ENCODE measurements at places on chromosomes 16 and 17.

DNA sequence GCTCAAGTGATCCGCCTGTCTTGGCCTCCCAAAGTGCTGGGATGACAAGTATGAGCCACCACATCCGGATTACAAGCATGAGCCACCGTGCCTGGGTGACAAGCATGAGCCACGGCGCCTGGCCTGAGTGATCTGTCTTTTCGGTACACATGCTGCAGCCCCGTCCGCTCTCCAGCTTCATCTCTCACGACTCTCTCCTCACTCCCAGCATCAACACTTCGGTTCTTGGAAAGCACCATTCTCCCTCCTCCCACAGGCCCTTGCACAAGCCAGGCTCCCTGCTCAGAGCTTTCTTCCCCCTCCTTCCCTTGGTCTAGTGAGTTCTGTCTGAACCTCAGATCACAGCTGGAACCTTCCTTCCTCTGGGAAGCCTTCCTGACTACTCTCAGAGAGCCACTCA lies 6.5 kb upstream of the NCBP3 start:
- DNase-seq = no peak

GRCh38 chr17:55530064-55530463 lies 18.8 kb upstream of the SMIM36 start:
- no peak for DNase-seq

- no peak for DNase-seq
Measured at GRCh38 chr16:88761830-88762229, 23.2 kb downstream of the PIEZO1 start.

DNA sequence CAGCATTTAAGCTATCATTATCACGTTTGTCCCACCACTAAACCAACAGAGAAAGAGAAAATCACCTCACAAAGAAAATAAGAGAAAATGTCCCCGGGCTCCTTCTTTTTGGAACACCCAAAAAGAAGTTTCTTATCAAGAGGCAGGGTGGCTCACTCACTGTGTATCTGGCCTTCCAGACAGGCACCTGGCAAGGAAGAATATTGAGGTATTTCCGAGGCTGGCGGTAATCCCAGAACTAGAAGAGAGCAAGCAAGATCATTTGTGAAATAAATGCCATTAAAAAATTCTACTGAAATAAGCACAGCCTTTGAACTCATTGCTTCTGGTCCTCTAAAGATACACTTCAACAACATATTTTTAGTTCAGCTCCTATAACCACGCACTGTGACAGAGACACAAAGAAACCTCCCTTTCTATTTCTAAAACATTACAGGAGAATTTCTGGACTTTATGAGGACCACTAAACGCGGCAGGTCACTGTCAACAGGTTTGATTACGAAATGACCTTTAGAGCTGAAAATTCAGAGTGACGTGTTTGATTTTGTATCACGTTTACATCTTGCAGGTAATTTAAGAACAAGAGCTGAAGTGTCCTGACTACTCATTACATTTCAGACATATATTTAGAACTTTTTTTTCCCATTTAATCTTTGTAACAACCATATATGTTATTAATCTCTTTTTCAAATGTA lies 61.0 kb downstream of the WDR59 start:
- peak; percentile 46 for DNase-seq

- no peak for DNase-seq
Measured at GRCh38 chr17:80953471-80954315, 37.9 kb upstream of the CHMP6 start.

DNA sequence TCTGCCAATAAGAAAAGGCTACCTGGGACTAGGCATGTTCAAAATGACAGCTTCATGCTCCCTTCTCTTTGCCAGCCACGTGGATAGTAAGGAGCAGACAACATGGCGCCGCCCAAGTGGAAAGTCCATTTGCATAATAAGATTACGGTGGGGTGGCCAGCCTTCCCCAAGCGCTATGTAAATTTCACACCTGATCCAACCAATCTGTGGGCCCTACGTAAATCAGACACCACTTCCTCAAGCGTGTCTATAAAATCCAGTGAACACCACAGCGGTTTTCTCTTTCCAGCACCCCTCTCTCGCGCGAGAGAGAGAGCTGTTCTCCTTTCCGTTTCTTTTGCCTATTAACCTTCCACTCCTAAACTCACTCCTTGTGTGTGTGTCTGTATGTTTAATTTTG lies 140.3 kb upstream of the ERCC4 start:
- no peak for DNase-seq

GRCh38 chr17:13835151-13835550 lies 233.4 kb upstream of the HS3ST3A1 start:
- DNase-seq = peak; percentile 78

- no peak for DNase-seq
Measured at GRCh38 chr17:67110619-67111018, 66.3 kb downstream of the CACNG1 start.

DNA sequence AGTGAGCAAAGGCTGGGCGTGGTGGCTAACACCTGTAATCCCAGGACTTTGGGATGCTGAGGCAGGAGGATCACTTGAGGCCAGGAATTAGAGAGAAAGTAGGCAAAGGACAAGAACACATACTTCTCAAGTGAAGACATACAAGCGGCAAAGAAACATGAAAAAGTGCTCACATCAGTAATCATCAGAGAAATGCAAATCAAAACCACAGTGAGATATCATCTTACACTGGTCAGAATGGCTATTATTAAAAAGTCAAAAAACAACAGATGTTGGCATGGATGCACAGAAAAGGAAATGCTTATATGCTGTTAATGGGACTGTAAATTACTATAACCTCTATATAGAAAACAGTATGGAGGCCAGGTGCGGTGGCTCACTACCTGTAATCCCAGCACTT lies 12.2 kb upstream of the SLX4 start:
- DNase-seq = no peak

- peak; percentile 4 for DNase-seq
Measured at GRCh38 chr16:13306161-13306995, 405.0 kb downstream of the SHISA9 start.

DNA sequence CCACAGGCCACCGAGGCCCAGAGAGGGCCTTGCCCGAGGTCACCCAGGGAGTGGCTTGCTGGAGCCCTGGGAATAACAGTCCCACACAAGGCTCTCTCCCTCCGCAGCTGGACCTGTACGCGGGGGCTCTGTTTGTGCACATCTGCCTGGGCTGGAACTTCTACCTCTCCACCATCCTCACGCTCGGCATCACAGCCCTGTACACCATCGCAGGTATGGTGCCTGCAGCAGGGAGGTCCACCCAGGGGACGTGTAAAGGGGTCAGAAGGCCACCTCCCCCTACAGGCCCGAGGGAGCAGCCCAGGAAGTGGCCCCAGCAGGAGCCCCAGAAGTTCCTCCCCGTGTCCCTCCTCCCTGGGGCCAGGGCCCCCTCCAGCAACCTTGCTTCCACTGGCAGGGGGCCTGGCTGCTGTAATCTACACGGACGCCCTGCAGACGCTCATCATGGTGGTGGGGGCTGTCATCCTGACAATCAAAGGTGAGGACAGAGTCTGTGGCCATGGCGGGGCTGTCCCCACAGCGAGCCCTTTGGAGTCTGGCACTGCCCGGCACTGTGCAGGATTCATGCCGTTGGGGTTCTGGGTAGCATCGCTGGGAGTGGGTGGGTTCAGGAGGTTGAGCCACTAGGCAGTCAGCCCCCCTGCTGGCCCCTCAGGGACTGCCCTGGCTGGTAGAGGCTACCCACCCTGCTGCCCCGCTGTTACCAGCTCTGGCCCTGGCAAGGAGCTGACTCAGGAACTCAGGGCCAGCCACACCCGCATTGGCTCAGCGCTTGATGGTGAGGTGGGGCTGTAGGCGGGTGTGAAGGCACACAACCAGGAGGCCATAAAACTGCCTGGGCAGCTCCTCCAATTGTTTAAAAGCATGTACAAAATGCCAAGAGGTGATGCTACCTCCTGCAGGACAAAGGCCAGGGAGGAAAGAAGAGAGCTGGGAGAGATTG lies 17.3 kb downstream of the SLC5A10 start:
- DNase-seq = no peak

- peak; percentile 80 for DNase-seq
Measured at GRCh38 chr16:22641131-22641628, 130.5 kb downstream of the NPIPB5 start.

DNA sequence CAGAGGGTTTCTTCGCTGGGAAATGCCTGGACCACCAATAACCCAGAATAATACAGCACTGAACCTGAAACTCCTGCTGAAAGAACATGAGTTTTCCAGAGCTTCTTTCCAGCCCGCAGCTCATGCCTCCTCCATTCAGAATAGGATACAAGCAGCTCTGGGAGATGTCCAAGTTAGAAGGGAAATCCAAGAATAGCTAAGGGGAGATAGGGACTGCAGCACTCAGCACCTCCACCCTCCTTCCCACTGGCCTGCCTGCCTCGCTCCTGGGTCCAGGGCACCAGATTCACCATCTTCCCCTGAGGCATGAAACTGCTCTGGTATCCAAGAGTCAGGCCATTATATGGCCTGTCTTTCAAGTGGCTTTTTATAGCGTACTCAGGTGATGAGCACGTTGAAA lies 4.1 kb downstream of the KRT31 start:
- DNase-seq = no peak

DNA sequence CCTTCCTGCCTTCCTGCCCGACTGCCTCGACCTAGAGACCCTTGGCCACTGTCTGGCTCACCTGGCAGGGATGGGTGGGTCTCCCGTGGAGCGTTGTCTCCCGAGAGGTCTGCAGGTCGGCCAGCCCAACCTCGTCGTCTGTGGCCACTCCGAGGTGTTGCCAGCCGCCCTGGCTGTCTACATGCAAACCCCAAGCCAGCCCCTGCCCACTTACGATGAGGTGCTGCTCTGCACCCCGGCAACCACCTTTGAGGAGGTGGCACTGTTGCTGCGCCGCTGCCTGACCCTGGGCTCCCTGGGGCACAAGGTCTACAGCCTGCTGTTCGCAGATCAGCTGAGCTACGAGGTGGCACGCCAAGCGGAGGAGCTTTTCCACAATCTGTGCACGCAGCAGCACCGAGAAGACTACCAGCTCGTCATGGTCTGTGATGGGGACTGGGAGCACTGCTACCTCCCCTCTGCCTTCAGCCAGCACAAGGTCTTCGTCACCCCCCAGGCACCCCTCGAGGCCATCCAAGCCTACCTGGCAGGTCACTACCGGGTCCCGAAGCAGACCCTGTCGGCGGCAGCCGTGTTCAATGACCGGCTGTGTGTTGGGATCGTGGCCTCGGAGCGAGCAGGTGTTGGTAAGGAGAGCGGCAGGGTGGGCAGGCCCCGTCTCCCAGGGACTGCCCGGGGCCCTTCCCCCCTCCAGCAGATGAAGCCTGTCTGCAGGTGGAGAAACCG lies 75.1 kb upstream of the ENDOV start:
- no peak for DNase-seq

DNA sequence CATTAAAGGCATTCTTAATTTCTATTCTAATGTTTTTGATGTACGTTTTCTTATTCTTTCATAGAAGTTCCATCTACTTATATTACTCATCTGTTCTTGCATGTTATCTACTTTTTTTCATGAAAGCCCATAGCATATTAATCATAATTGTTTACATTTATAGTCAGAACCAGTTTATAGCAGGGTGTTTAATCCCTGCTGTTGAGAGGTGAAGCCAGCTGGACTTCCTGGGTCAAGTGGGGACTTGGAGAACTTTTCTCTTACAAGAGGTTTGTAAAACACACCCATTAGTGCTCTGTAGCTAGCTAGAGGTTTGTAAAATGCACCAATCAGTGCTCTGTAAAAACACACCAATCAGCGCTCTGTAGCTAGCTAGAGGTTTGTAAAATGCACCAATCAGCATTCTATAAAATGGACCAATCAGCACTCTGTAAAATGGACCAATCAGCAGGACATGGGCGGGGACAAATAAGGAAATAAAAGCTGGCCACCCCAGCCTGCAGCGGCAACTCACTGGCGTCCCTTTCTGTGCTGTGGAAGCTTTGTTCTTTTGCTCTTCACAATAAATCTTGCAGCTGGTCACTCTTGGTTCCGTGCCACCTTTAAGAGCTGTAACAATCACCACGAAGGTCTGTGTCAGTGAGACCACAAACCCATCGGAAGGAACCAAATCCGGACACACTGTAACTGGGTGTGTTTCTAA lies 120.6 kb downstream of the TANC2 start:
- DNase-seq = no peak

DNA sequence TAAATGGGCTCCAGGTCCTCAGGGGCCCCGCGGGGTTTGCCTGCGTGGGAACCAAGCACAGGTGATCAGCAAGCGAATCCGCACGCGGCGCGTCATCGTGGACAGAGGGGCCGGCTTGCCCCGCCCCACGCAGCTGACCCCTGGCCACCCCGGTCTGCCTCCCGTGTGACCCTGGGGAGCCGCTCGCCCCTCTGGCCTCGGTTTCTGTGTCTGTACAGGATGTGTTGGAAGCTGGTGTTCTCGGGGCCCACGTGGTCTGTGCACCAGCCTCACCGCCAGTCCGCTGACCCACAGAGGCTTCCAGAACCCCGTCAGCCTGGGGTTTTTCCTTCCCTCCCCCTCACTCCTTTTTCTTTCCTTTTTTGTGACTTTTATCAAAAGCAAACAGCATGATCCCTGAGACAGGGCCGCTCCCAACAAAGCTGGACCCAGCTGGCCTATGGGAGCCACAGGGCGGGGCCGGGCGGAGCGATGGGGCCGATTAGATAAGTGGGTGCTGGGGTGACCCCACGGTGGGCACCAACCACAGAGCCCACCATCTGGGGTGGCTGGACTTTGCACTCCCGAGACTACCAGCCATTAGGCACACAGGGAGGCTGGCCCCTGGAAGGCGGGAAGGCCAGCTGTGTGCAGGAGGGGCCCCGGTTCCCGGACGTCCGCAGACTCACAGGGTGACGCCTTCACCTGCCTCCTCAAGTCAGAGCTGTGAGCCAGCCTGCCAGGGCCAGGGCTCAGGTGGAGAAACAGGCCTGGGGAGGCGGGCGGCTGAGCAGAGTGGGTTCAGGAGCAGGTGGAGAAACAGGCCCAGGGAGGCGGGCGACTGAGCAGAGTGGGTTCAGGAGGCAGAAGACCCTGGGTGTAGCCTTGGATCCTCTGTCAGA lies 56.0 kb downstream of the ZFPM1 start:
- no peak for DNase-seq

All from astrocyte of the hippocampus (primary cell).